Heart left ventricle (tissue), 16 donors: ENCODE measurements at places on chromosomes 7 and 10. TPM values are rescaled to one million over a fixed set of nuclear protein-coding genes. Genes with fewer than 3 reads are reported as not detected.

GRCh38 chr10:75865413-75866299 is 434.2 kb downstream of the LRMDA start:
- DNase-seq: no peak

VPS26A gene
- polyA plus RNA-seq: 16.0 TPM

ACTL6B gene
- not detected for polyA plus RNA-seq

TMEM229A gene
- polyA plus RNA-seq: not detected

DNA sequence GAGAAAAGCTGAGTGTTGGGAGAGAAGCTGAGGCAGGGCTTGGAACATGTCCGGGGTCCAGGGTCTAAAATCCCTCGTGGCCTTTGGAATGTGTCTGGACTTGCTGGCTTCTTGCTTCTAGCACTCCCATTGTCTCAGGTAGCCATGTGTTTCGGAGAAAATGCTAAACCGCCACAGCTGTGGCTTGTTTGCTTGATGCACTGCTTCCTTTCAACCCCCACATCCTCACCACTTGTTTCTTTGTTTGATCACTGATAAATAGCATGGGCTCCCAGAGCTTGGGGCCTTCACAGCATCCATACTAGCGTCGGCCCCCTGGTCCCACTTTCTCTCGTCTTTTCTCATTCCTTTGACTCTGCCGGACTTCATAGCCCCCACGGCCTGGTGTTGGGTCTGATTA is 102.7 kb downstream of the ANKRD26 start:
- no peak for DNase-seq

- no peak for DNase-seq
Measured at GRCh38 chr7:138170959-138171703, 94.9 kb downstream of the AKR1D1 start.

LRRN3 gene
- polyA plus RNA-seq: 0.89 TPM

DNA sequence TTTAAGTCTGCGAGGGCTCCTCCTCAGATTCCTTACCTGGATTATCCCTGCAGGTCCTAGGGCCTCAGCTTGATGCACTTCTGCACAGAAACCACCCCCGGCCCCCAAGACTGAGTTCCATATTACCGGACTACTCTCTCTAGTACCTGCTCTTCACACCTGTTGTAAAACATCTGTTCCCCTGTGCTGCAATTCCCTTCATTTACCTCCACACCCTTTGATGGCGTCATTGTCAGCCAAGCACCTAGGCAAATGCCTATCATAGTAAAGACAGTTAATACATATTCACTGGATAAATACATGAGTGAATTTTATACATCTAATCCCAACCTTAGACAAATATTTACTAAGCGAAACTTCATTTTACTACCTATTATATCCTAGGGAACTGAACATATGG is 275.5 kb downstream of the PLXDC2 start:
- DNase-seq: no peak

GRCh38 chr7:131538071-131538812 is 18.2 kb downstream of the PODXL start:
- DNase-seq: no peak

DNA sequence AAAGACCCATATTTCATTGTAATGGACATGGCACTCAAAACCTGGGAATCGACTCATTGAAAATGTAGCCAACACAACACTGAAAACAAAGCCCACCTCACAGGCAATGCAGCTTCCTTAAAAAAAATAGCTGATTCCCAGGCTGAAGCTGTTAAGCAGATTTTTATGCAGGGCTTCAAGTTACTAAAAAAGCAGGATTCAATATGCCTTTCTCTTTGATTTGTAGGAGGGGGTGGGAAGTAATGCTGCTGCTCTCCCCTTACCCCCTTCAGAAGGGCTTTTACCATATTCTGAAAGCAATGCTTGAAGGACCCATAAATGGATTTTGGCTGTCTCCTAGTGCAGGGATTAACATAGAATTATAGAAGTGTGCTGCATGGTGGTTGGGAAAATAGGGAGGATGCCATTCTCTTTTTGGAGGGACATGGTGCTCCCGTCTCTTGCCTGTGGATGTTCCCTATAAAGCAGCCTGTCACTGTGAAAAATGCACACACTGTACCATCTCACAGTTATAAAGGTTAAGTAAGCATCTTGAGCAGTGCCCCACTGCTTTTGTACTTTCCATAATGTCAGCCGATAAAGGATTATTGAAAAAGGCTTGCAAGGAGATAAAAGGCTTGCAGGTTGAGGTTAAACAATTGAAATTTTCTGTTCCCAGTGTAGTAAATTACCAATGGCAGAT is 262.8 kb downstream of the AUTS2 start:
- DNase-seq: no peak
